ENCODE measurements at places on chromosomes 4 and X. TPM values are rescaled to one million over a fixed set of nuclear protein-coding genes. Genes with fewer than 3 reads are reported as not detected.

DNA sequence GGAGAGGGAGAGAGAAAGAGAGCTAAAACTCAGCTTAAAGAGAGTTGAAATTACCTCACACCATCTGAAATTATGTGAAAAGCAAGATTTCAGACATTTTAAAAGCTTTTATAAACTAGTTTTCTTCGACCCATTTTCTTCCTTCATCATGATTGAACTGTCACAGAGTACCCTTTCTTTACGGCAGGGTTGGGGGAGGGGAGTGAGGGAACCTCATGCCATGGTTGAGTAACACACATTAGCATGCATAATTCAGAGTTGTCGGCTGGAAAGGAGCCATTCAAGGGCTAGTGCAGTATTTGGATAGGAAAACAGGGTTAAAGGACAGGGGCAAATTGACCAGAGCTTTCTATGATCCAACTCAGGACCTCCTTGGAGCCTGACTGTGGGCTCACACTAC lies 46.2 kb downstream of the PCDH19 start:
- no peak for DNase-seq

DNA sequence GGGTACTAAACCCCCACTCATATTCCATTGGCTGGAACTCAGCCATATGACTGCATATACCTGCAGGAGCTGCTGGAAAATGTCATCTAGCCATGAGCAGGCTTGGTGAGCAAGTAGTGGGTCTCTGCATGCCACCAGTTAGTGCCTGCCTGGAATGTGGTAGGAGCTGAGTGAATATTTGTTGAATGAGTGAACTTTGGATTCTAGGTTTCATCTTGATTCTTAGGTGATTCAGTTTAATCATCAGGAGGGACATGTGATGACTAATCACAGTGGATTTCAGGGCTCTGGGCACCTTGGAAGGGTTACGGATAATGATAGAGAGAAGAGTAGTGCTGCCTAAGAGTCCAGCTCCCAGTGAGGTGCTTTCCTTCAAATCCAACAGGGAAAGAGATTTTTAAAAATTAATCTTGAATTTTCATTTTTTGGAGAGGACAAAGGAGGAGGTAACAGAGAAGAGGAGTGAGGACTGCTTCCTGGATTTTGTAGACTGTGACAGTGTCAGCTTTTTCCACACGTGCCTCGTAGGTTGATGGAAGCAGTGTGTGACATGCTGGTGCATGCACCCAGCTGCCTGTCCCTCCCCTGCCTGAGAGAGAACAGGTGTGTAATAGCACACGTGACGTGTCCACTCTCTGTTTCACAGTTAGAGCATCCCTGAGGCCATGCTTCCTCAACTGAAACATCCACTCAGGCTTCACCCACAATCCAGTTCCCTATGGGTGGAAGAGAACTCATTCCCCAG lies 30.4 kb downstream of the NHS start:
- DNase-seq: no peak

DNA sequence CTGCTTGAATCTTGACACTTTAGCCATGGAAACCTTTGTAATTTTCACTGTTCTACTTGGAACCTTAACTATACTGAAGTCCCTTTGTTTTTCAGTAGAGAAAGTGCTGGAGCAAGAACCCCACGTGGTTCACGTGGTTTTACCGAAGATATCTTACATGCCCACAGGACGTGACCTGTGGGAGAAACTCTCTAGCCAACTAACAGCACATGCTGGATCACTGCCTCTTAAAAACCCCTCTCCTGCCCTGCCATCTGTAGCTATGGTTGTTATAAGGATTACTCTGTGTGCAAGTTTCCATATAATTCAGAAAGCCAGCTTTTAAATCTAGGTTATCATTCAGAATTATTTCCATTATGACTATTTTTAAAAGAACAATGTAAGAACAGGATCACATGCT lies 30.2 kb downstream of the SPANXD start:
- DNase-seq: no peak

DNA sequence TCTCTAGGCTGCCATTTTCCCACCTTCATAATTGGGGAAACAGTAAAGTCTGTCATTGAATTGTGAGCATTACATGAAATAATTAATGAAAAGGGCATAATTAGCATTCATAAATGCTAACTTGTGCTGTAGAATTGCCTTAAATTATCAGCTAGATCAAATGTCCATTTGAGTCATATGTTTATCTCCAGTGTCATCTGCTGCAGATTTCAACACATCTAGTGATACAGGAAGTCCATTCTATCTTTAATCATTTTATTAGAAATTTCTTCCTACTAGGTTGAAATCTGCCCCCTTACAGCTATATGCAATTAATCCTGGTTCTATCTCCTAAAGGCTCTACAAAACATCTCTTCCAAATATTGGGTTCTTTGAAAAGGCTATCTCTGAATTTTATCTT lies 240.3 kb upstream of the GALNT7 start:
- no peak for DNase-seq

Gene CD40LG
- 0.10 TPM for polyA plus RNA-seq
